Caudate nucleus (tissue), 63 donors: ENCODE measurements at places on chromosomes 5 and 9.

DNA sequence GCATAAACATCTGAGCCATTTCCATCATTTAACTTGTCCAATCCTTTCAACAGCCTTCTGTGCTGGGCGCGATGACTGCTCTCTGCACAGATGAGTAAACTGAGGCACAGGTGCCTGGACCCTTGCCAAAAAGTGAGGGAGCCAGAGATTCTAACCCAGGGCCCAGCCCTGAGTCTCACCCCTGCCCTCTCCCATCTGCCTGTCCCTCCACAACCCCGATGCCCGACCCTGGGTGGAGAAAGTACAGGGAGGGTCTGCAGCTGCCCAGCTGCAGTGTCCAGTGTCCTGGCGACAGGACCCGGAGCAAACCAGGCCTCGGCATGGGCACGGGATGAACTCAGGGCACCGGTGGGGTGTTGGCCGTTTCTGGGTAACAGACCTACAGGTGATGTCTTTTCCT lies 39.6 kb upstream of the CLPTM1L start:
- DNase-seq, result no peak

GRCh38 chr5:108515517-108516105 lies 133.7 kb upstream of the FBXL17 start:
- no peak for DNase-seq

- DNase-seq, result peak; percentile 8
These were observed 276.5 kb downstream of the ARHGEF28 start for GRCh38 chr5:73902327-73903051.

- DNase-seq, result no peak
These were observed 105.5 kb upstream of the CPEB4 start for GRCh38 chr5:173782671-173783101.

- no peak for DNase-seq
These were observed 28.7 kb upstream of the F2RL1 start for GRCh38 chr5:76789991-76790581.

- DNase-seq, result no peak
These were observed 15.2 kb upstream of the TGFBI start for GRCh38 chr5:136013559-136013958.

GRCh38 chr5:9681706-9682105 lies 51.6 kb upstream of the TAS2R1 start:
- no peak for DNase-seq

GRCh38 chr9:123453076-123453667 lies 97.2 kb downstream of the CRB2 start:
- DNase-seq, result no peak

- no peak for DNase-seq
These were observed 51.8 kb downstream of the ATG10 start for GRCh38 chr5:82023644-82024043.

- DNase-seq, result no peak
These were observed 535.9 kb downstream of the DNAH5 start for GRCh38 chr5:13408616-13409015.

DNA sequence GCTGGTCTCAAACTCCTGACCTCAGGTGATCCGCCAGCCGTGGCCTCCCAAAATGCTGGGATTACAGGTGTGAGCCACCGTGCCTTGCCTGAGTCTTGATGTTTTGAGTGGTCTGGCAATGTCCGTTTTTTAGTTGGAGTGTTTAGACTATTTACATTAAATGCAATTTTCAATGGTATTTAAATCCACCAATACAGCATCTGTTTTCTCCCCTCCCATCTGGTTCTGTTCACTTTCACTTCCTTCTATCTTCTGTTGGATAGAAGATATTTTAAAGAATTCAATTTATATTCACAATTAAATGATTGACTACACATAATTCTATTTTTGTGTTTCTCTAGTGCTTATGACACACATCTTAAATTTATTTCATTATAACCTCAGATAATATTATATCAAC lies 26.0 kb upstream of the PCAT7 start:
- no peak for DNase-seq

GRCh38 chr5:90421136-90421535 lies 11.6 kb upstream of the CETN3 start:
- DNase-seq, result no peak

DNA sequence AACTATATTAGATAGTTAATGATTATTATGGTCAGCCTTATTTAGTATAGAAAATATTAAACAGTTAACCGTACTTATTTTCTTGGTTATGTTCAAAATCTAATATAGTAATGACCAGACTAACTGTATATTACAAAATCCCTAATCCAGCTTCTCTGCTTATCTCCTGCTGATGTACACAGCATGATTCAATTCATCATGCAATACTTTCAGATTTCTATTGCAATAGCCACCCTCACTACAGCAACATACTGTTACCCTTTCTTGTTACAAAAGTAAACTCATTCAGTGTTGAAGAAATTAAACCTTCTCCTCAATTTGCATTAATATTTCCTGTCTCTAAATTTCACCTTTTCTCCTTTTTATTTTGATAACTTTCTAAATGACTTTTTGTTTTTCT lies 1375.0 kb upstream of the NUDT12 start:
- DNase-seq, result no peak

GRCh38 chr9:16987026-16987425 lies 116.6 kb upstream of the BNC2 start:
- DNase-seq, result no peak

GRCh38 chr9:93826905-93827544 lies 128.1 kb downstream of the BARX1 start:
- DNase-seq, result no peak

GRCh38 chr9:85262333-85262732 lies 479.4 kb downstream of the AGTPBP1 start:
- DNase-seq, result no peak

DNA sequence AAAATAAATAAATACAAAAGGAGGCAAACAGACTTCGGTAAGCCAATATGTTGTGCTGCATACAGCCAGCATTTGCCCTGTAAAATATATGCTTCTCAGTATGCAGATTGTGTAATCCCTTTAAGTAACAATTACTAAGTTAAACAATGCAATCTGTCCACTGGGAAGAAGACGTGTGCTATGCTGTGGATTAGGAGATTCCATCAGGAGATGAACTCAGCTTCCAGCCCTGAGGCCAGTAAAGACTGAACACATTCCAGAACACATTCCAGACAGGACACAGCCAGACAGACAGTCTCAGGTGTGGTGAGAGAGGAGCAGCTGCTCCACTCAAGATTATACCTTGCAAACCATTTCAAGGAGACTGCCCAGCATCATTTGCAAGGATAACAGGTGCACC lies 97.8 kb downstream of the MPDZ start:
- no peak for DNase-seq

GRCh38 chr5:97135868-97136267 lies 6.5 kb downstream of the LIX1 start:
- no peak for DNase-seq

DNA sequence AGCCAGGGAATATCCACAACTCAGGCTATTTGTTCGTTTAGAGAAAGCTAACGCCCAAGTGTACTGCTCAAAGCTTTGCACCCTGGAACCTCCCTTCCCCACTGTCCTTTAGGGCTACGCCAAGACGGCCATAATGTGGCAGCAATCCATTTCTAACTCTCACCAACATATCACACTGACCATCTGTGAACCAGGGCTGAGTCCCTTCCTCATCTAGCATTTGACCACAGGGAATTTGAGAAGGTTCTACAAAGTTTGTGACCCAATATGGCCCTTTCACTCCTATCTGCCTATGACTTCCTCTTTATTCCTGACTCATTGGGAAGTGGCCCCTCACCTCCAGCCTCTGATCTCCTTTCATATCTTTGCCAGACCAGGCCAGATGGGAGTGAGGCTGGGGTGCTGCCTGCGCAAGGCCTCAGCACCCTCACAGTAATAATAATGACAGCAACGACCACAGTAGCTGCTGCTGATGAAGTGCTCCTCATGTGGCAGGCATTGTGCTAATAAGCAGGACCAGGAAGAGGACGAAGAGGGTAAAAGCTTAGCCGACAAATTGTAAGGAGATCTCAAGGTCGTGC lies 9.3 kb upstream of the ARAP3 start:
- no peak for DNase-seq

GRCh38 chr9:125538092-125538473 lies 168.9 kb downstream of the MAPKAP1 start:
- DNase-seq, result no peak

- no peak for DNase-seq
These were observed 11.5 kb upstream of the CARD19 start for GRCh38 chr9:93084471-93084881.

GRCh38 chr5:25944786-25945185 lies 1093.6 kb downstream of the CDH9 start:
- no peak for DNase-seq

- no peak for DNase-seq
These were observed 99.7 kb downstream of the SERINC5 start for GRCh38 chr5:80156156-80156555.

DNA sequence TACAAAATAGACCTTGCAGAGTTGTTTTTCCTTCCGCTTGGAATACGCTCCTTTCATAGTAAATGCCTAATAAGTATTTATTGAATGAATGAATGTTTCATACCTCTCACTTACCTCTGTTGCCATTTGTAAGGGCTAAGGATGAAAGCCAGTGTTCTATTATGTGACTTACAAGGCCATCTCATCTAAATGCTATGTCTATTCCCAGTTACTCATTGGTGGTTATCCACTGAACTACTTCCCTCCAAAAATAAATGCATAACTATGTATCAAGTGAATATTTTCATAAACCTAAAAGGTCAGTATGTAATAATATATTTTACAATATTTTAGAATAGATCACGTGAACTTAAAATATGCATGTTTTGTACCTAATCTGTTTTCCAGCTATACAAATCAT lies 670.5 kb upstream of the RGMB start:
- no peak for DNase-seq

DNA sequence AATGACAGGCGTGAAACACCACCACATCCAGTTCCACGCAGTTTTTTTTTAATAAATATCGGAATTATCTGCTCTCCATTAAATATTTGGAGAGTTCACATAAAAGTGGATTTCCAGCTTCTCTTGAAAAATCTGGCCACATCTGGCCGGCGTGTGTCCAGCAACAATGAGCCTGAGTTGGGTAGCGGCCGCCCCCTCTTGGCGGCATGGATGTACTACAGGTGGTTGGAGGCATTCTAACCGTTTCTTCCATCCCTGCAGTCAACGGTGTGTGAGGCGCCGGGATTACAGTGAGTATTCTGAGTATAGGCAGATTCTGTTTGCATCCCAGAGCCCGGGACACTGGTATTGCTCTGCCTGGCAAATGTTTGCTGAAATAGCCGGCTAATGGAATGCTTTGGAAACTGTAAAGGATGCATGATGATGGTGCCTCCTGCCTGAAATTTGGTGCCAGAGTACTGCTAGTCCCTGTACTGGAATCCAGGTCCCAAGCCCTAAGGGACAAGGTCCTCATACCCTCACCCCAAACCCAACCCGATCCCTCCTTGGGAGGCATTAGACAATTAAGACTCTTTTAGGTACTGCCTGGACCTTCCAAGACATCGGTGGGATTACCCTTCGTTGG lies 13.6 kb upstream of the GM2A start:
- DNase-seq, result peak; percentile 21

GRCh38 chr5:35129921-35130485 lies 82.3 kb upstream of the AGXT2 start:
- DNase-seq, result no peak

DNA sequence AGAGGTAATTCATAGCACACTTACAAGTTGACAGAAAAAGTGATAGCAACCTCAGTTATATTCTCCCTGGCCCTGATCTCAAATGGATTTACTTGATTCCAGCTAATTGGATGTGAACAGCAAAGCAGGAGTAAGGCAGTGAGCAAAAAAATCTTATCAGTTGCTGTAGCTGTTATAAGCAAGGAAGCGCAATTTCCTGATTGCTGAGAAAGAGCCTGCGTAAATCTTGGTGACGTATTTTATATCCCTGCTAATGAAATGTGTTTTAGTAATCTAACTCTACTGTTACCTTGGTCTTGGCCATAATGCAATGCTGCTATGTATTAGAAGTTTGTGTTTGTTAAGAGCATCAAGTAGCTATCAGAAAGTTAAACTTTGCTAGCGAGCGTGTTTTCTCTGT lies 661.2 kb upstream of the SEMA6A start:
- DNase-seq, result no peak

- no peak for DNase-seq
These were observed 62.5 kb upstream of the ITGA1 start for GRCh38 chr5:52725065-52725746.

GRCh38 chr5:16934123-16934522 lies 2.0 kb downstream of the MYO10 start:
- no peak for DNase-seq

DNA sequence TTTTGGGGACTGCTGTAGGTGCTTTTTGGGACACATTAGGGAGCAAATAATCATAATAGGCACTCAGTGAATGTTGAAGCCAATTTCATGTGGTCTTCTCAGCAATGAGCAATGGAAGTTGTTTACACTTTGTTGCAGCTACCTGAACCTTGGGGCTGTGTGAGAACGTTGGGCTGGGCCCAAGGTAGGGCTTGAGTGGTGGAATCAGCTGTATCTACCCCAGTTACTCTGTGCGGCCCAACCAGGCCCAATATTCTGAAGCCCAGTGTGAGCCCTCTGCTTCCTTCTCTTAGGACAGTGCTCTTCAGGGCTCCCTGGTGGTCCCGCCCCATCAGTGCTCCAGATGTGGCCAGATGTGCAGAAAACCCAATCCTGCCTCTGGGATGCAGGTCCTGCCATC lies 38.4 kb downstream of the MAST4 start:
- no peak for DNase-seq

GRCh38 chr9:126049088-126049487 lies 277.5 kb upstream of the MVB12B start:
- DNase-seq, result no peak

- no peak for DNase-seq
These were observed 581.2 kb upstream of the ZNF608 start for GRCh38 chr5:125327676-125328075.

GRCh38 chr9:115391168-115391825 lies 273.3 kb upstream of the TNC start:
- DNase-seq, result no peak

- DNase-seq, result no peak
These were observed 689 bp downstream of the AK3 start for GRCh38 chr9:4740388-4740637.

GRCh38 chr5:167460449-167461020 lies 830.9 kb upstream of the WWC1 start:
- no peak for DNase-seq

DNA sequence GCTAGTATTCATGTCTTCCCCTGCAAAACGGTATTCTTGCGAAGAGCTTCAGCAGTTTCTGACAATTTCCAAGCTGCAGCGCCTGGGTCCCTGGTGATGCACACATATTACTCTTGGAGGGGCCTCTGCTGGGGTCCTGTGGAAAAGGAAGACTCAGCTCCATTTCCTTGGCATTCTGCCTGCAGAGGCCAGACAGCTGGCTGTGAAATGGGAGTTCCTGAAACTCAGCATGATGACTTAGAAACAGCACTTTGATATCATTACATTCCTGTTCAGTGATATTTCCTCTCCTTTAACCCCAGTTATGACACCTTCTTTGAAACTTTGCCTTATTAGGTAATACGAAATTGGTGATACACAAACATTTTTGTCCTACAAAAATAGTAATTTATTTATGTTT lies 98.5 kb downstream of the APBA1 start:
- no peak for DNase-seq

- DNase-seq, result no peak
These were observed 243.1 kb upstream of the RFX3 start for GRCh38 chr9:3768712-3769457.
